AG09309 (cell line): ENCODE measurements at places on chromosomes 3 and 15.

DNA sequence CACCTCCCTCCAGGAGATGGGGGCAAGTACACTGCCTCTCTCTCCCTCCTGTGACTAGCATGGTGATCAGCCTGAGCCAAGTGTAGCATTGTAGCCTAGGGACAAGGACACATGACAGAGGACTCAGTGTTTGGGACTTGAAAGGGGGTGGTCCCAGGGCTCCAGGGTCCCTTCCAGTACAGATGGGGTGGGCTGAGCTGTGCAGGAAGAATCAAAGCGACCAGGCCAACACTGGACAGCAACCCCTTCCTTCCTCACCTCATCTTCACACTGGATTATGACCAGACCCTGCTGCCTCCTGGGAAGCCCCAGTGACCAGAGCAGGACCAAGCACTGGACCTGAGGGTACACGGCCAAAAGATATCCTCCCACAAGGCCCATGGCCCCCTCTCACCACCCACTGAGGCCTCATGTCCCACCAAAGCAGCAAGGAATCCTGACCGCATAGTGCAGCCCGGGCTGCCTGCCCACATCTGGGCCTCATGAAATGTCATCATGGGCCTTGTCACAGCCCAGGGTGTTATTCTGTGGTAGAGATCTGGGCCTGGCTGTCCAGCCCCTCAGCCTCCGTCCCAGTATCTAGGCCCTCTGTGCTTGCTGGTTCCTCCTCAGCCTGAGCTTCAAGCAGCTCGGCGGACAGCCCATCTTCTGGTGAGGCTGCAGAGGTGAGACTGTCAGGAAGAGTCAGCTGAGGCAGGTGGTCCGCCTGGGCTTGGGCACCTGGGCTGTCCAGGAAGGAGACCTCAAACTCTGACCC is 9.5 kb downstream of the GORASP1 start:
- no peak for DNase-seq

DNA sequence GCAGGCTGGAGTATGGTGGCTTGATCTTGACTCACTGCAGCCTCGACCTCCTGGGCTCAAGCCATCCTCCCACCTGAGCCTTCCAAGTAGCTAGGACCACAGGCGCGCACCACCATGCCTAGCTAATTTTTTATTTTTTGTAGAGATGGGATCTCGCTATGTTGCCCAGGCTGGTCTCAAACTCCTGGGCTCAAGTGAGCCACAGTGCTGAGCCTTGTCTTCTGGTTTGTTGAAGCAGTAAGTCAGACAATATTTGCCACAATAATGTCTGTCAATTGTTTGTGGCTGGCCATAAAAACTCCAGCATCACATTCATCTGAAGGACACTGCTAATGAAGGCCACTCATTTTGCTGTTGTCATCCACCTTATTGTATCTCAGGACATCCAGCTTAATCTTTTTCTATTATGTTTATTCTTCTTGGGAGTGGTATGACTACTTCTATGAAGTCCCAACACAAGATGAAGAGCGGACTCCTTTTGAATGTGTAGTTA is 185.9 kb downstream of the FNDC3B start:
- DNase-seq = no peak

GRCh38 chr3:107637416-107638183 is 114.8 kb downstream of the BBX start:
- DNase-seq = no peak

DNA sequence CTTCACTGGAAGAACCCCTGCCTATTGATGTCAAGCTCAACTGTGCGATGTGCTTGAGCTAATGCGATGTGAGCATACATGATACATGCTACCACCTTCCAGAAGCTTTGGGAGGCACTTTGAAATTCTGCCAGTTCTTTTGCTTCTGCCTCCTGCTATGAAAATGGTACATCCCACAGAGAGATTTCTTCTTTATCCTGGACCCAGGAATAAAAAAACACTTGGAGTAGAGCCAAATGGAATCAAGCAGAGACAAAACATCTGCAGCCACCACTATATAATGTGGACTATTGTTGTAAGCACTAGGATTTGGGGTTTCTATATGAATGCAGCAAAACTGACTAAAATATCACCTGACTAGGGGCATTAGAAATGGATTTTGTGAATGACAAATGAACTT is 119.9 kb upstream of the GAP43 start:
- DNase-seq = no peak

DNA sequence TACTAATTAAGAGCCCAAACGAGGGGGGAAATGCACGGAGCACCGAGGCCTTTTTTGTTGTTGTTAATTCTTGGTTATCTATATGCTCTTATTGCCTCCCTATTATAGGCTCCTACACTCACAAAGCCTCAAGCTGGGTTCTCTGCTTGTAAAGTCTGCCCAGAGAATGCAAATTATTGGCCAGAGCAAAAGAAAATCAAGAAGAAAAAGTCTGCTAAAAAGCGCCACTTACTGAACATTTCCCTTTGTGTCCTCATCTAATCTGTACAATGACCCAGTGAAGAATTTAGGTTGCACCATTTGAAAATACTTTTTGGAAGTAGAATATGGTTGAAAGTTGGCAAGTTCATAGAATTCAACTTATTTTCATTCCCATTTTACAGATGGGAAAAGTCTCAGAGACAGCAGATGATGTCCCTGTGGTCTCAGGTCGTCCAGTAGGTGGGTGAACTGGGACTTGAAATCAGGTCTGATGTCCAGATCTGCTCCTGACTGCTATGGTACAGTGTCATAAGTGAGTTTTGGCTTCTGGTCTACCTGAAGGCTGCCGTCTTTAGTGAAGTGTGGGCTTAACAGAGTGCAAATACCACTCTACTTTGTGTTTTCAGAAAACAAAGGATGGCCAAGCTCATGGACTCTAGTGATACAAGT is 1.1 kb upstream of the TNFAIP8L3 start:
- no peak for DNase-seq

DNA sequence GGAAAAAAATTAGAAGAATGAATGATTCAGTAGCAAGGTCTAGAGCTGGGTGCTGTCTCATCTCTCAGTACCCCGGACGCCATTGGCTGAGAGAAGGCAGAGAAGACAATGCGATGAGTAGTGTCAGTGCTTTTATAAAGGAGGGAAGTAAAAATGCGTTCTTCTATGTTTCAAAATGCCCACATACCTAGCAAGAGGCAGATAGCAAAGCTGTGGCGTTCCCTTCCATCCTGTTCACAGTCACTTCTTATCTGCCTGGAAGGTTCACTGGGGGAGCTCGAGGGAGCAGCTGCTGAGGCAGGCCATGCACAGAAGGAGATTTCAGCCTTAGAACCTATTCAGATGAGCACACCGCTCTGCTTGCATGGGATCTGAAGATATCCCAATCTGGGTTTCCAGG is 234.0 kb downstream of the RPLP1 start:
- no peak for DNase-seq

DNA sequence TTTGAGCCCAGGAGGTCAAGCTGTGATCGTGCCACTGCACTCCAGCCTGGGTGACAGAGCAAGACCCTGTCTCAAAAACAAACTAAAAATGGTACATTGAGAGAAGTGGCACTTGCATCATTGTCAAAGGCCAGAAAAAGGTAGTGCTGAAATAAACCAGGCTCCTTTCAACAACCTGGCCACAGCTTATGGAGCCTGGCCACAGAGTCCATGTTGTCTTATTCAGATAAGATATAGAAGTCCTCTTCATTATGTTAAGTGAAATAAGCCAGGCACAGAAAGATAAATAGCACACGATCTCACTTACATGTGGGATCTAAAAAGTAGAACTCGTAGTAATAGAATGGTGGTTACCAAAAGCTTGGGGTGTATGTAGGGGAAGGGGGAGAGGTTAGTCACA is 34.8 kb downstream of the EMC4 start:
- DNase-seq = no peak

- no peak for DNase-seq
Measured at GRCh38 chr3:172087602-172088580, 48.5 kb downstream of the FNDC3B start.

DNA sequence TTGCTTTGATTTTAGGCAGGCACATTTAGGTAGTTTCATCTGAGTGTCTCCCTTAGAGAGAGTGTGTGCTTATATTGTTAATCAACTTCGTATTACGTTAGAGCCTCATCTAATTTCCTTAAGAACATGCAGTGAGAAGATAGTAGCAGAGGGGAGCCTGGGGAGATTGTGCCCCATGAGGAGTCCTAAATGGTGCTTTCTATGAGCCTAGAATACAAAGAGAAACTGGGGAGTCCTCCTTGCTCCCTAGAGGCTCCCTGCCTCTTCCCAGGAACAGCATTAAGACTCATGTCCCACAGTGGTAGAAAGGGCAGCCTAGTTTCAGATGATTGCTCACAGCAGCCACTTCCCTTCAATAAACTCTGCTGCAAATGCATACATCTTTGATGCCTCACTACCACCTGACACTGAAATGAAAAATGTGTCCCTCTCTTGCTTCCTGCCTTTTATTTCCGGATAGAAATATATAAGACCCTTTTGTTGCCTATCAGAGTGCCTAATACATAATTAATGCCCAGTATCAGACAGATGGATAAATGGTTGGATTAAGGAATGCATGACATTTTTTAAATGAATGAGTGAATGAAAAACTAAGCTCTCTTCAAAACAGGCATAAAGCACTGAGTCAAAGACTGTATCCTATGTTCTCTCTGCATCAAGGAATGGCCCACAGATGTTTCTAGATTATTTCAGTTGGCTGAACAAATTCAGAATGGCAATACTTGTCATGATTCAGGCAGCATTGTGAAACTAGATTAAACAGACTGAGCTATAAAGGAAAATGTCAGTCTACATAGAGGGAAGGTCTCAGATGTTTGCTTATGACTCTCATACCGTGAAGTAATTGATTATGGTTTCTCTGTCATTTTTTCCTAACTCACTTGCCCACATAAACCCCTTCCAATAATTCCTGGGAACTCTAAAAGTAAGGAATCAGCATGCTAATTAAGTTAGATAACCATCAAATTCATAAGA is 362.1 kb downstream of the LRRC3B start:
- DNase-seq = no peak

DNA sequence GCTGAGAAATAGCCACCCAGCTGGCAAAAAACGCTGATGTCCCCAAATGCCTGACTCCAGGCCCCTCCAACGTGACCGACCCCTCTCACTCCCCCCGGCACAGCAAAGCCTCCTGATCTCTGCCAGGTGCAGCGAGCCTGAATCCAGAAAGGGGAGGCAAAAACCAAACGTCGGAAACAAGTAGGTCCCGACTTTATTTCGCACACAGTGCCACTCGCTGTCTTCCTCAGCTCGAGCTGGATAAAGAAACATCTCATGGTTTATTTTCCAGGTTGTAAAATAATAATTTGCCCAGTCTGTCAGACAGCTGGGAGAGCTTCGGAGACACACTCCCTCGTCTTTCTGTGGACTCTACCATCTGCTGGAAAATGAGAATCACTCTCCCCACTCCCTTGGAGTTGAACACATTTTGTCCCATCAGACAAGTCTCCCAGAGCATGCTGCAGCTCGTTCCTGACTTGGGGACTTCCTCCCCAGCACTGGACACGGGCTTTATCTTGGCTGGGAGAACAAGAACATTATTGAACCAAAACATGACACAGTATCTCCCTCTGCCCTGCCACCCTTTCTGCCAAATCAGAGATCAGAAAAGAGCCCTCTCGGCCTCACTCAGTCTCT is 142.8 kb downstream of the NUP210 start:
- DNase-seq = no peak

- DNase-seq = no peak
Measured at GRCh38 chr3:24963762-24964625, 464.1 kb upstream of the RARB start.

DNA sequence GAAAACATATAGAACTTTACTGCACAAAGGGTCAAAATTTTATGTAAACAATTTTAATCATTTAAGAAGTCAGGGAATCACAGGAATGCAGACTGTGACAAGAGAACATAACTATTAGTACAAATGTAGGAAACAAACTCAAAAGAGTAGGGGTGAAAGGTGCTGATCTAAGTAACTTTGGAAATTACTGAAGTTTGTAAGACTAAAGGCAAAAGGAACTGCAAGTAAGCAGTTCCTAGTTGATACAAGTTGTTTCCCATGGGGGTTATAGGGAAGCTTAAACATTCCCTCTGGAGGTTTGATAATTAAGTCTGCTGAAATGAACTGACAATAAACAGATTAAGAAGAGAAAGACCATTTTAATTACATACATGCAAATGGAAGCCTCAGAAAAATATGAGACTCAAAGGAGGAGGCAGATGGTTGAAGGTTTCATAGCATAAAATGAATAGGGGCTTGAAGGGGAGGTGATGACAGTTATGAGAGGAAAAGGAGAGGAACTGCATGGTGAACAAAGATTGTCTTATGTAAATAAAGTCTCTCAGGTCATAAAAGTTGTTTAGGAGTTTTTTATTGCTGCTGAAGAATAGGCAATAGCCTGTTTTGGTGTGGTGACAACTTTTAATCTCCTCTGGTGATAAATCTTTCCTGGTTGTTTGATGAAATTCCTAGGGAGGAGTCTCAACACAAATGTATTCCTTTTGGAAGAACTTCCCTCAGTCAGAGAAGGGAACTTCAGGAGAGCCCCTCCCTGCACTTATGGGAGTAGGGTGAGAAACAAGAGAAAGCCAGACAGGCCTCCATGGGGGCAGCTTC is 17.1 kb downstream of the SETMAR start:
- no peak for DNase-seq

- DNase-seq = no peak
Measured at GRCh38 chr3:27553886-27554540, 69.8 kb upstream of the SLC4A7 start.

GRCh38 chr3:184259878-184260723 is 1.3 kb downstream of the CAMK2N2 start:
- DNase-seq = no peak

DNA sequence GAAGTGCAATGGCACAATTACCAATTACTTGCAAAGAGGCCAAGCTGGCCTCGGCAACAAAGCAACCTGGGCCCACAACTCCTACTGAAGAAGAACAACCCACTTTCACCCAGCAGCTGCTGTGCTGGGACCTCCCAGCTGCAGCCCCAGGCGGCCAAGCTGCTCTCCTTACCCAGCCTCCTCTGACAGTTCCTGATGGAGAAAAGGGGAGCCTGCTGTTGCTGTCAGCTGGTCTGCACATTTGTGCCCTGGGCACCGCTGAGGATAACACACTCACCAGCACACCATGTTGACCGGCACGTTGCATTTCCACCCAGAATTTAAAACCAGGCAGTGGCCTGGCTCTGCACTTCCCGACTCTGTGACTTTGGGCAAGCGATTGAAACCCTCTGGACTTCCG is 33.6 kb downstream of the SSUH2 start:
- DNase-seq = no peak

GRCh38 chr3:155079746-155080487 is at the start of gene MME:
Gene MME (plus strand): TSS chr3:155080319. CDS start chr3:155084168, 3,849 bp downstream.
- DNase-seq = peak; percentile 45

- no peak for DNase-seq
Measured at GRCh38 chr3:107962946-107963345, 127.9 kb downstream of the CD47 start.

GRCh38 chr15:68635141-68635540 is 56.3 kb downstream of the CORO2B start:
- DNase-seq = no peak
